A673 (cell line): ENCODE measurements at places on chromosomes 11 and 22. TPM values are rescaled to one million over a fixed set of nuclear protein-coding genes. Genes with fewer than 3 reads are reported as not detected.
A peak's percentile ranks its signal among the peaks of the same experiment; 100 is the strongest.

DNA sequence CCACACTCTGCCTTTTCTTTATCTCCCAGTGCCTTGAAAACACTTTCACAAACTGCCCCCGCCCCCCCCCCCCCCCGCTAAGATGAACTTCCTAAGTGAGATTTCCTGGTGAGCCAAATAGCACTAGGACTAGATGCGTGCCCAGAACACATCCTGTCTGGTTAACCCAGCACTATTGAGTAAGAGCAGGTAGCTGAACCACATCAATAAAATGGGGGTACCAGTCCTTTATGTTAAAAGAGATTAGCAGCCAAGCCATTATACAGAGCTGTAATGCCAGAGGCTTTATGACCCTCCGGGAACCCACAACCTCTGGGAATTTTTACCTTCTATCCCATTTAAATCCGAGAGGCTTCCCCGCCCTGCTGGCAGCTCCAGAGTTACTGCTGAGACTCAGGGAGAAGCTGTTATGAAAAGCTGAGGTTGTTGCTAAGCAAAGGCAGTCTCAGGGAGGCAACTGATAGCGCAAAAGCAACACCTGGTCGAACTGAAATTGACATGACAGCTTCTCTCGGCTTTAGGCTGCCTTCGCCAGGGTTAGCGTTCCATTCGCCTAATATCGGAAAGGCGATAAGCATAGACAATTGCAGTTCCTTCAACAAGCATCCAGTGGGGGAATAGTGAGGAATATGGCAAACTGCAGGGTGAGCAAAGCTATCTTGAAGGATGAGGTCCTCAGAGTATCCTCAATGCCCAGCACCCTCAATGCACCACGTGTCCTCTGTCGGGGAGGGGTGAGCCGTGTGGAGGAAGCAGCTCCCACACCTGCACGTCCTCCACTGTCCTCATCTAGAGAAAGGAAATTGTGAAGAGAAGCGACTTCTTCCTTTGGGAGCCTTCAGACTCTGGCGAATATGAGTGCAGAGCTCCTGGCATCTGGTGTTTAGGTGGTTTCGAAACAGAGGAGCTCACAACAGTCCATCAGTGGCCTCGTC lies 977.0 kb downstream of the NTM start:
- H3K27me3 ChIP-seq, result peaks cover 58% of the 10 kb centered on the region
- H3K4me1 ChIP-seq, result no peaks in the 10 kb centered on the region
- H3K27ac ChIP-seq, result no peak overlapping the region
- H3K36me3 ChIP-seq, result no peaks in the 10 kb centered on the region

DNA sequence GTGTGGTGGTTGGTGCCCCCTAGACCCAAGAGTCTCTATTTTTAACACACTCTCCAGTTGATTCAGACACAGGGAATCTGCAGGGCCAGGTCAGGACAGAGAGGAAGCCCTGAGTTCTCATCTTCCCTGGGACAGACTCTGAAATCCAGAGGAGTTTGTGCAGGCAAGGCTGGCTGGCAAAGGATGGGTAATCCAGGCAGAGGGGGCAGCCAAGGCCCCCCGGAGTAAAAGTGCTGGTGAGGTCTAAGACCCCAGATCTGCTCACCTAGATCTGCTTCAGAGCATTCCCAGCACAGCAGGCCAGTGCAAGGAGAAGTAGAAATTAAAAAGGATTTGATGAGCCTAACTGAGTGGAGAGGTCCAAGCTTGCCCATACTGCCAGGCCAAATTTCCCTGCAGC lies 40.6 kb upstream of the MN1 start:
- peaks cover 32% of the 10 kb centered on the region for H3K4me1 ChIP-seq
- no peaks in the 10 kb centered on the region for H3K36me3 ChIP-seq
- no peak for DNase-seq
- peak overlapping the region; percentile 80 for H3K27ac ChIP-seq
- no peak overlapping the region for H3K4me3 ChIP-seq
- no peaks in the 10 kb centered on the region for H3K27me3 ChIP-seq

DNA sequence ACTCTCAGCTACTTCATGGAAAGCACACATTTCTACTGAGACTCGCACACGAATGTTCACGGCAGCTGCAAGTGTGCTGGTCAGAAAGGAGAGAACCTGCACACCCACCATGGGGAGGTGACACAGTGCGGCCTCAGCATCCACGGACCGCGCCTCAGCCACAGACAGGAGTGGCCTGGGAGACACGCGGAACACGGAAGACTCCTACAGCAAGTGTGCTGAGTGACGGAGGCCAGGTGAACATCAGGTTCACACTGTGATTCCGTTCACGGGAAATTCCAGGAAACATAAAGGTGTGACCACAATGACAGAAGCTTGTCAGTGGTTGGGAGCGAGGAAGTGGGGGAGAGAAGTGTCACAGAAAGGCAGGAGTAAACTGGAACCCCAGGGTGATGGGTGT lies 13.3 kb upstream of the MOB2 start:
- H3K4me3 ChIP-seq, result no peak overlapping the region
- no peak for DNase-seq
- no peaks in the 10 kb centered on the region for H3K4me1 ChIP-seq
- H3K27me3 ChIP-seq, result no peaks in the 10 kb centered on the region
- no peaks in the 10 kb centered on the region for H3K36me3 ChIP-seq
- no peak overlapping the region for H3K27ac ChIP-seq

GRCh38 chr22:30906946-30907345 lies 61.6 kb downstream of the MORC2 start:
- H3K4me3 ChIP-seq, result no peak overlapping the region
- no peaks in the 10 kb centered on the region for H3K36me3 ChIP-seq
- H3K27me3 ChIP-seq, result no peaks in the 10 kb centered on the region
- no peaks in the 10 kb centered on the region for H3K4me1 ChIP-seq
- no peak overlapping the region for H3K27ac ChIP-seq
- DNase-seq, result no peak

Gene MGAT3
- 2.7 and 5.8 TPM in 2 replicates for total RNA-seq

Gene SPON1
- total RNA-seq, result not detected in 2 replicates
